CD4-positive, alpha-beta T cell treated with Interleukin-1 beta for 1 hour (primary cell): ENCODE measurements at places on chromosomes 11 and 22.

DNA sequence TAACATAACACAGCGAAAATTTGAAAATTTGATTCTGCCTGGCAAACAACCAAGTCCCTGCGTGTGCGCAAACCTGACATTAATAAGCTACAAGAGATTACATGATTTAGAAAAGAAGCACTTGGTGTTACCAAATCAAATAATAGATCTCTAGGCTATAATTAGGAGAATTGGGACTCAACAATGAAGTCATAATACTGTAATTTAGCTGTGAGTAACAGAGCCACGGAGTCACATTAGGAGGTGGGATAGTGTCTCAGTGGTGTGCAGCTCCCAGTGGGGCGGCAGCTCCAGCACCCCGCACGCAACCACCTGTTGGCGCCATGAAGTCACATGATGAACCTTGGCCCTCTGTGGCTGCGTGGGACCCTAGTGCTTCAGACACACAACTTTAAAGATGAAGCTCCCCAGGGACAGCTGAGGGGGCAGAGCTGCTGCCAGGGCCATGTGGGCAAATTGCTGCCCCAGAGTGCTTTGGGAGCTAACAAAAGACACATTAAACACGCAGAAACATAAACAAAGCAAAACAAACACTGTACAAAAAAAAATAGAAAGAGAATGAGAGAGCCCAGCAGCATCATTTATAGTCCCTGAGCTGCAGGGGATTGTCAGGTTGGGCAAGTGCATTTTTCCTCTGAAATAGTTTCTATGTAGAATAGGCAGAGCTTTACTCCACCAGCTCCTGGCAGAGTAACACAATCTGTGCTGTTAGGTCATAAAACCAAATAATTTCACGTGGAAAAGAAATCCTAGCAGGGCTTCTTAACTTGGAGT, 605.6 kb downstream of the SOX6 start:
- no peak for DNase-seq

DNA sequence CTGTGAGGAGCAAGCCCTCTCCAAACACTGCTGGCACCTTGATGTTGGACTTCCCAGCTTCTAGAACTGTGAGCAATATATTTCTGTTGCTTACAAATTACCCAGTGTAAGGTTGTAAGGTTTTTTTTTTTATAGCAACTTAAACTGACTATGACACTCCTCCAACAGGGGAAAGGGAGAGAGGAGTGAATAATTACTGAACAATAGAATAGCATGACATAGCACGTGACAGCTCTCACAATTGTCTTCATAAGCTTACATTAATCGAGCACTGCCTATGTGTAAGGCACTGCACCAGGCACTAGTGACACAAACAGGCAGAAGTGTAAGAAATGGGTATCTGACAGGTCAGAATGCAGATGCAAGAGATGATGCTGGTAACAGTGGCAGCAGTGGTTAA, 136.9 kb downstream of the FAT3 start:
- no peak for DNase-seq

DNA sequence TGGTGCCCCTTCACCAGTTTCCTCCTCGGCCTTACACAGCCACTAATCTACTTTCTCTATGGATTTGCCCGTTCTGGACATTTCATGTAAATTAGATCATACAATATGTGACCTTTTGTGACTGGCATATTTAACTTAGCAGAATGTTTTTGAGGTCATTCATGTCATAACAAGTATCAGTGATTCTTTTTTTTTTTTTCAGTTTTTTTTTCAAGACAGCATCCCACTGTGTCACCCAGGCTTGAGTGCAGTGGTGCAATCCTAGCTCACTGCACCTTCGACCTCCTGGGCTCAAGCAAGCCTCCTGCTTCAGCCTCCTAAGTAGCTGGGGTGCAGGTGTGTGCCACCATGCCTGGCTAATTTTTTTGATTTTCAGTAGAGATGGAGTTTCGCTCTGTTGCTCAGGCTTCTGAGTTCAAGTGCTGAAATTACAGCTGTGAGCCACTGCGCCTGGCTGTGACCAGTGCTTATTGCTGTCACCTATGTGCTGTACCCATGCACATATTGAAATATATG, 22.7 kb downstream of the KIAA1671 start:
- no peak for DNase-seq

GRCh38 chr22:42307806-42308563, 37.5 kb upstream of the TCF20 start:
- no peak for DNase-seq

DNA sequence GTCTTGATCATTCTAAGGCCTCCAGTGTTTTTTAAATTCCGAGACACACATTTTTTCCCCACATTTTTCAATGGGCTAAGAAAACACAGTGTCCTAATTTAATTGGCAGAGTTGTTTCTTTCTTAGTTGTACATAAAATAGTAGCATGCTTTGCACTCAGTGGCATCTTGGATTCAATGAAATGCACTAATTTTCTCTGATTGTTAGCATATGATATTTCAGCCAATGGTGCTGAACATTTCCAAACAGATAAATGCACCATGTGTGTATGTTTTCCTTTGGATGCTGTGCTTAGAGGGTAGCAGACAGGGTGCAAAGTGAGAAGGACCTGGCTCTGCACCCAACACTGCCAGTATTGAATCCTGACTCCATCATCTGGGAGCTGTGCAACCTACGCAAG, 103.5 kb downstream of the LDLRAD3 start:
- DNase-seq, result no peak

- no peak for DNase-seq
Measured at GRCh38 chr22:20488946-20489345, 6.6 kb downstream of the KLHL22 start.

DNA sequence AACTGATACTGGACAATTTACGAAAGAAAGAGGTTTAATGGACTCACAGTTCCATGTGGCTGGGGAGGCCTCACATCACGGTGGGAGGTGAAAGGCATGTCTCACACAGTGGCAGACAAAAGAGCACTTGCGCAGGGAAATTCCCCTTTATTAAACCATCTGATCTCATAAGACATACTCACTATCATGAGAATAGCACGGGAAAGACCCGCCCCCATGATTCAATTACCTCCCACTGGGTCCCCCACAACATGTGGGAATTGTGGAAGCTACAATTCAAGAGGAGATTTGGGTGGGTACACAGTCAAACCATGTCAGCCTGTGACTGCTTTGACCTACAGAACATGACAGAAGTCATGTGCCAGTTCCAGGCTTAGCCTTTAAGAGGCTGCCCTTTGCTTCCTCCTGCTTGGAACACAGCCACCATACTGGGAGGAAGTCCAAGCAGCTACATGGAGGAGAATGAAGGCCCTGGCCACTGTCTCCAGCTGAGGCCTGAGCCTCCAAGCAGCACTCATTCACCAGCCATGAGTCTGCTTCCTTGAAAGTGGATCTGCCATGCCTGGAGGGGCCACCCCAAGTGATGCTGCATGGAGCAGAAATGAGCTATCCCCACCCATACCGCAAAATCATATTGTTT, 10.9 kb upstream of the GAL start:
- DNase-seq, result no peak

- DNase-seq, result no peak
Measured at GRCh38 chr11:104093426-104094280, 57.2 kb downstream of the DDI1 start.

DNA sequence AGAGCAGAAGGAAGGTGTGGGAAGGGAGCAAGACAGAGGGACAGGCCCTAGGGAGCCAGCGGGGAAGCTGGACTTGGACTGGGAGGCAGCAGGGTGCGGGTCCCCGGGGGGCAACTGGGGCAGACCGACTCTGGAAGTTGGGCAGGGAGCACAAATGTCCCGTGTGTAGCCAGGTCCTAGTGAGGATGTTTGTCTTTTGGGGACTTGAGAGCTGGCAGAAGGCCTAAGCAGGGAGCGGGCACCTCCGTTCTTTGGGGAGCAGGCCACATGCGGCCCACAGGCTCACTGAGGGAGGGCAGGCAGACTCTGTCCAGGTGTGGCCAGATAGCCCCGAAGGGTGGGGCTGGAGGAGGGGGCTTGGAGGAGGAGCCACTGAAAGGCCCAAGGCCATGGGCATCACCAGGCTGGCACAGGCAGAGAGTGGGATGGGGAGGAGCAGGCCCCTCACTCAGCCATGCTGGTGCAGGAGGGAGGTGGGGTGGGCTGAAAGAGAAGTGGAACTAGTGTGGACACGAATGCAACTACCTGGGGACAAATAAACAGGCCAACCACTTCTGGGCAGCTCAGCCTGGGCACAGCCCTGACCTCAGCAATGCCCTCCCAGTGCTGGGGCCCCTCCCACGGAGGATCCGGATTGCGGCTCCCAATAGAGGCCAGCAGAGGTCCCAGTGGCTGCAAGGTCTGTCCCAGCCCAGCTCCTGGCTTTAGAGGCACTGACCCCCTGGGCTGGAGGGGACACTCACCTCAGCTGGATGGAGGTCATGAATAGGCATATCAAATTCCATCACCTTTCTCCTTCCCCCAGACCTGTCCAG, 1.3 kb upstream of the SCARF2 start:
- no peak for DNase-seq

GRCh38 chr22:44661070-44661469, 40.9 kb upstream of the PRR5 start:
- DNase-seq, result no peak

- DNase-seq, result no peak
Measured at GRCh38 chr11:64597671-64598101, 6.7 kb downstream of the SLC22A12 start.

GRCh38 chr11:112925516-112926310, 35.5 kb upstream of the NCAM1 start:
- DNase-seq, result no peak

- DNase-seq, result no peak
Measured at GRCh38 chr11:35917676-35918075, 26.2 kb upstream of the LDLRAD3 start.

DNA sequence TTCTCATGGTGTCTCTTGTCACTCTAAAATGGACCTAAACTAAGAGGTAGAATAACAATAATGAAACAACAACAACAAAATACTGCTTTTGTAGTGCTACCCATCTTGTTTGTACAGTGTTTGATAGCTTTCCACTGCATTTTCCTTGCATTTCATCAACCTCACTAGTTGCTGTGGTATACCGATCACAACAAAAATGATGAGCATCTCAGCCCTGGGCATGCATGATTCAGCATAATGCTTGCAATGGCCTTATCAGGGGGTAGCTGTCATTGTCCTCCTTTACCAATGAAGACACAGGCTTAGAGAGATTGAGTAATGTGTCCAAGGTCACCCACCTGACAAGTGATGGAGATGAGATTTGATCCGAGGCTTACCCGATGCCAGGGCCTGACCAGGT, 682.5 kb downstream of the NTM start:
- no peak for DNase-seq

DNA sequence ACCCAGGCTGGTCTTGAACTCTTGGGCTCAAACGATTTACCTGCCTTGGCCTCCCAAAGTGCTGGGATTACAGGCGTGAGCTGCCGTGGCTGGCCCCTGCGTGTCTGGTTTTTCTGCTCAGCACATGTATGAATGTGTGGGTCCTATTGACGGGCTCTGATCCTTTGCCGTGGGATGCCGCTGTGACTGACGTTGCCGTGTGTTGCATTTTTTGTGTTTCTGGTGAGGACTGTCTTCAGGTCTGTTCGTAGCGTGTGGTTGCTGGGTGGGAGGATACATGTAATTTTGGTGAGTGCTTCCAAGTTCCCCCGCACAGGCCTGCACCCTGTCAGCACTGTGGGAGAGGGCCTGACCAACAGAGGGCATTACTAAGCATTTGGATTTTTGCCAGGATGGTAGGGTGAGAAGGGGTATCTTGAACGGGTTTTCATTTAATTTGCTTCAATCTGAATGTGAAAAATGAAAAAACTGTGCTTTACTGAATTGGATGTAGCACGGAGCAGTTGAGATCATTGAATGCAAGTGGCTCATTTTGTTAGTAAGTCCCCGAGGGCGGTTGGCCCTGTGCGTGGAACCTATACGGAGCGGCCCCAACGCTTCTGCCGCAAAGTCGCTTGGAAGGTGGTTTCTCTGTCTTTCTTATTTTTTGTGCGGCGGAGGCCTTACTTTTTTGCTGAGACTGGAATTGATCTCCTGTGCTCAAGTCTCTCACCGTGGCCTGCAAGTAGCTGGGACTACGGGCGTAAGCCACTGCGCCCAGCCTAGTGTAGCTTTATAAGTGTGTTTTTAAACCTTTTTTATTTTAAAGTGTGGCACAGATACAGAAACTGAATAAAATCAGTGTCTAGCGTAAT, 8.2 kb downstream of the ZBED4 start:
- no peak for DNase-seq

- no peak for DNase-seq
Measured at GRCh38 chr11:96050435-96051182, 126.7 kb upstream of the MTMR2 start.
